ENCODE measurements at places on chromosomes 16 and 17.
A peak's percentile ranks its signal among the peaks of the same experiment; 100 is the strongest.

DNA sequence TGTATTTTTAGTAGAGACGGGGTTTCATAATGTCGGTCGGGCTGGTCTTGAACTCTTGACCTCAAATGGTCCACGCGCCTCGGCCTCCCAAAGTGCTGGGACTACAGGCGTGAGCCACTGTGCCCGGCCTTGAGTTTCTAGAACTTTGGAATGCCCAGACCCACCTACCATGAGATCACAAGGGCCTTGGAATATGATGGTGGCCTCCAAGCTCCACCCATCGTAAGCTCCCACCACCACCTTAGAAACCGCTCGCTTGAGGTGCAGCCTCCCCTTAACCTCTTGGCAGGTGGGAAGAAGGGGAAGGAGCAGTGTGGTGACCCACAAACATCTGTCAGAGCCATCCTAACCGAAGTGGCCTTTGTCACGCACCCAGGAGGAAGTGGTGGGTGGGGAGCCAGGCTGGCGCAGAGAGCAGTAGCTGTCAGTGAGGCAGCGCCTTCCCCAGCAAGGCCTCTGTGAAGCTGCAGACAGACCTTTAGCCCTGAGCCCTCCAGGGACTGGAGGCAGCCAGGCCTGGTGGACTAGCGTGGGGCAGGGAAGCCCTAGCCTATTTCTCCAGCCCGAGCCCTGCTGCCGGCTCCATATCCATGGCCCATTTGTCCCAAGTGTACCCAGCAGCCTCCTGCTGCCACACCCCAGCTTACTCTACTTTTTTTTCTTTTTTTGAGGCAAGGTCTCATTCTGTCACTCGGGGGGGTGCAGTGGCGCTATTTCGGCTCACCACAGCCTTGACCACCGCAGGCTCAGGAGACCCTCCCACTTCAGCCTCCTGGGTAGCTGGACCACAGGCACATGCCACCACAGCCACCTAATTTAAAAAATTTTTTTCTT, 13.1 kb upstream of the SEPHS2 start:
- DNase-seq: no peak

DNA sequence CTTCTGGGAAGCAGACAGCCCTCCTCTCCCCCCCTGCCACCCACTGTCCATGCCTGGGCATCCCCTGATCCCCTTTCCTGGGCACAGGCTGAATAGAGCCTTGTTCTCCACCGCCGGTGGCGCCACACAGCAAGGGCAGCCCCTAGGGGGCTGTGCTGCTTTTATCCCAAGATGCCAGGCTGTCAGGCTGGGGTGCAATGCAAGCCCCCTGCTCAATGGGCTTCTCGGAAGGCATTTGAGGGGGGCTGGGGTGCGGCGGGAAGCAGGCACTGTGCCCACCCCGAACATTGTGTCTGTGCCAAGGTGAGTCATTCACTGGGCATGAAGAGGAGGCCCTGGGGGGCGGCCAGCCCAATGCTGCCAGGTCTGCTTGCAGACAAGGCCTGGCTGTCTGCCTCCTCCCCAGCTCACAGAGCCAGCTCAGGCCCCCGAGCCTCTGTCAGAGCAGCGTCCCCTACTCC, 1.5 kb upstream of the GFAP start:
- peak; percentile 50 for DNase-seq

GRCh38 chr16:86231996-86232350, 278.4 kb upstream of the FOXF1 start:
- DNase-seq: no peak

DNA sequence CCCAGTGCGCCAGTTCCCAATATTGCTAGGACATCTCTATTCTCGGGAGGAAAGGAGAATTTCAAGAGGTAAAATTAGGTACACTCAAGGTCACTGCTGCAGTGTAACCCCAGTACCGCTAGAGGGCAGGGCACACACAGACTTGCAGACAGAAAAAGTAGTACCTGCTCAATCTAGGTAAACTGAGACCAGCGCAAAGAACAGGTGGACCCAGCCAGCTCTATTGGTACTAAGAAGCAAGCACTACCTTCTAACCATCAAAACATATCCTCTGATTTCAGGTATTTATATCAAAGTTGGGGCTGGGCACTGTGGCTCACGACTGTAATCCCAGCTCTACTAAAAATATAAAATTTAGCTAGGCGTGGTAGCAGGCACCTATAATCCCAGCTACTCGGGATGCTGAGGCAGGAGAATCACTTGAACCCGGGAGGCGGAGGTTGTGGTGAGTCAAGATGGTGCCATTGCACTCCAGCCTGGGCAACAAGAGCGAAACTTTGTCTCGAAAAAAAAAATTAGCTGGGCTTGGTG, 3.6 kb upstream of the WDR81 start:
- peak; percentile 71 for DNase-seq

DNA sequence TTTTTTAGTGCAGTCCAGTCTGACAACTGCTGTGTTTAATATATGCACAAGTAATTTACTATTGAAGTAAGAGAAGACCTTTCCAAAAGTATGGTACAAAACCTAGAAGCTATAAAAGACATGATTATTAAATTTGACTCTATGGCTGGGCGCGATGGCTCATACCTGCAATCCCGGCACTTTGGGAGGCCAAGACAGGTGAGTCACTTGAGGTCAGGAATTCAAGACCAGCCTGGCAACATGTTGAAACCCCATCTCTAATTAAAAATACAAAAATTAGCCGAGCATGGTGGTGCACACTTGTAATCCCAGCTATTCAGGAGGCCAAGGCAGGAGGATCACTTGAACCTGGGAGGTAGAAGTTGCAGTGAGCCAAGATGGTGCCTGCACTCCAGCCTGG, 41.4 kb upstream of the VWA3A start:
- DNase-seq: no peak

DNA sequence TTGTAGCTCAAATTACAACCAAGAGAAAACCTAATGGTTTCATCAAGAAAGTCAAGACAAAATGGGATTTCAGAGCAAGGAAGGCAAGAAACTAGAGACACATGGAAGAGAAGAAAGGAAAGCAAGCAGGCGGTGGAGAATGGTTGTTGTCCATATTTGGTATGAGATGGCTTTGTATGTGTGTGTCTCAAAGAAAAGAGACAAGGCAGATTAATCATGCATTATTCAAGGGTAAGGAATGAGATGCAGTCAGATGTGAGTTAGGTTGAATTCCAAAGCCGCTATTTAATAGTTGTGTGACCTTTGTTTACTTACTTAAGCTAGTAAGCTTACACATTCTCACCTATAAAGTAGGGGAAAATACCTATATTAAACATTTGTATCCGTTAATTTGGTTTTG, 1029.6 kb downstream of the CDH11 start:
- peak; percentile 77 for DNase-seq

DNA sequence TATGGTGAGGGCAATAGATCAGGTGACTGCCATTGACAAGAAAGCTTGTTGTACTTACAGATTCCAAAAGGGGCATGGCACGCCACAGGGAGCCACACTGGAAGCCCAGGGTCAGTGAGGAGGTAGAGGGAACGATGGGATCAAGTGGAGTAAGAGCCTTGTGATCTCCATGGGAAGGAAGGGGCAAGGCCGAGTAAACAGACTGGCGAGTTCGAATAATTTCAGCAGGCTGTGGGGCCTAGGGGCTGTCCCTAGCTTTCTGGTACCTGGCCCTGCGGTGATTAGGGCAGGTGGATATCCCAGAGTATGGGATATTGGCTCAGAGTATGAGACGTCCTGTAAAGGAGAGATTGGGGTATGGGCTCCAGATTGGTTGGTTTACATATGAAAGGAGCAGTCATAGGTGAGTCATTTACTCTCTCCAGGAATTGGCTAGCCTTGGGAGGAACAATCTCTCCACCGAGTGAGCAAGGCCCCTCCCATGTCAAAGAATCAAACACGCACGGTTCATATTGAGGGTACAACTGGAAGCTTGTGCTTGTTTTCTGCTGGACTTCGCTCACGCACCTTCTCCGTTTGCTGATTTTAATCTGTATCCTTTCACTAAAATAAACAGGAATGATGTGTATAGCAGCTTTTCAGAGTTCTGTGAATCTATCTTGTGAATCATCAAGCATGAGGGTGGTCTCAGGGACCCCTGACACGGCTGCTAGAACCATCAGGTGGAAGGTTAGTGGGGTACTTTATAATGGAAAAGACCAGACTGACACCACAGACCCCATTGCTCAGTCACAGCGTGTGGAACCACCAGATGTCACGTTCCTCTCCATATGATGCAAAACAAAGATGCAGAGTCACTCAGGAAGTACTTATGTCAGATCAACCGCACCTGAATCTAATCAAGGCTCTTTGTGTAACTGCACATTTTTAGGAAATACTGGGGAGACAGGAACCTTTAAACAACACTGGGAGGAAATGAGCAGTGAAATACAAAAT, 27.9 kb downstream of the GABARAPL2 start:
- peak; percentile 46 for DNase-seq

GRCh38 chr17:34367486-34368195, 4.6 kb upstream of the CCL1 start:
- no peak for DNase-seq

GRCh38 chr17:45430738-45431530, 1.7 kb downstream of the ARHGAP27 start:
- DNase-seq: no peak

DNA sequence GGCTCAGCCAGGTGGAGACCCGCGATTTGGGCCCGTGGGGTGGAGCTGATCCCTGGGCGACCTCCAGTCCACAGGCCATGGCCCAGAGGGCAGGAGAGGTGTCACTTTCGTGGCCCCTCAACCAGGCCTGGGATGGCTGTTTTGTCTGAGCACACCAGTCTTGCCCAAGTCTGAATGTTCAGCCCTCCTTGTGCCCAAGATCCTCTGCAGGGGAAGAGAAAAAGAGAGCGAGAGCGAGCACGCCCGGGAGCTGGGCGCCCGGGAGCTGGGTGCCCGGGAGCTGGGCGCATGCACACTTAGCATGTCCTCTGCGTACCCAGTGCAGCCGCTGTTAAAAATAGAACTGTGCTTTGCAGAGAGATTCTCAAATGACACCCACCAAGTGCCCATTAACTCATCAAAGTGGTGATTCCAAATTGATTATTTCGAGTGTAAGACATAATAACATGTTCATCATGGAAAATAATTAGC, 403.3 kb upstream of the TNRC6C start:
- no peak for DNase-seq

DNA sequence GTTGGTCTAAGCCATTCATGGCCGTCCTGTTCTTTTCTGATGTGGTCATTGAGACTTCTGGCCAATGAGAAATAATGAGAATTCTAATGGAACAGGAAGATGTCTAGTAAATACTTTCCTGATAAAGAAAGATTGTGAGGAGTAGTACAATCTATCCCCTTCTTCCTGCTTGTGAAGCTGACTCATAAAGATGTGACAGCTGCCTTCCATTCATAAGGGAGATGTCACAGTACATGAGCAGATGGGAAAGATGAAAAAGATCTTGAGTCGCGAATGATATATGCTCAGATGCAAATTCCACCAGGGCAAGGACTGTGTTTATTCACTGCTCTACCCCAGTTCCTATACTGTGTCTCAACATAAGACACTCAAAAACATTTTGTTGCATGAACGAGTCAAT, 111.7 kb upstream of the FOXF1 start:
- DNase-seq: peak; percentile 67

DNA sequence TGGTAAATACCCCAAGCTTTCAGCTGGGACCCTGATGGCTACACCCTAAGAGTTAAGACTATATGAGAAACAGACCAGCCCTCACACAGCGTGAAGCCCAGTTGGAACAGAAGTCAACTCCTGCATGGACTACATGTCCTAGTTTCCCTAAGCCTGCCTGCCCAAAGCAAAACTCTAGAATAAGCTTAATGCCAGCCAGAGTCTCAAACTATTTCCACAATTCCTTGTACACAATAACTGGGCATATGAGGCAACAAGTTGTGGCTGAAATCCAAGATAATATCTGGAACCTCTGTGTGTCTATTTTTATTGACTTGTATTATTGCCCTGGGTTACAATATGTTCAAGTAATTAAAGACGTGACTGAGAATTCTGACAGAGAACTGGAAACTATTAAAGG, 19.4 kb downstream of the MYH10 start:
- peak; percentile 82 for DNase-seq

DNA sequence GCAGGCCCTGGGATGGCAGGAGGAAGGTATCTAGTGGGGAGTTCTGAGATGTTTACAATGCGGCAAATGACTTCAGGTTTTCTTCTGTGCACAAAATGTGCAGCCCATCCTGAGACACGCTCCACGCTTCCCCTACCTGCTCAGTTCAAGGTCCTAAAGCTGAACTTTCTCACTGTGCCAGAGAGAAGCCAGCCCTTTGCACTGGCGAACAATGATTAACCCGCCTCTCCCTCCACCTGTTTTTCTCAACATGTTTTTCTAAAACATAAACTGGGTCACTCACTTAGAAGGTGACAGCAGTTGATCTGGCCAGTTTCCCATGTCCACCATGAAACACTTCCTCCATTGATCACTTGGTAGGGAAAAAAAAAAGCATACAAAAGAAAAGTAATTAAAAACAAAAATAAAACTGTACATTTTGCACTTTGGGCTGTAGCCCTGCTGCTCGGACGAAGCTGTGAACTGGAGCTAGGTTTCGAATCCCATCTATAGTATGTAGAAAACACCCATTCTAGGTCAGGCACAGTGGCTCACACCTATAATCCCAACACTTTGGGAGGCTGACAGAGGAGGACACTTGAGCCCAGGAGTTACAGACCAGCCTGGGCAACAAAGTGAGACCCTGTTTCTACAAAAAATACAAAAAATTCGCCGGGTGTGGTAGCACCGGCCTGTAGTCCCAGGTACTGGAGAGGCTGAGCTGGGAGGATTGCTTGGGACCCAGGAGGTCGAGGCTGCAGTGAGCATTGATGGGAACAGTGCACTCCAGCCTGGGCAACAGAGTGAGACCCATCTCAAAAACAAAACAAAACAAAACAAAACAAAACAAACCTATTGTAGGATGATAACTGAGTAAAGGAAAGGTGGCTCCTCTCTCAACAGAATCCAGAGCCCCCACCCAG, 6.1 kb upstream of the G6PC1 start:
- no peak for DNase-seq

- no peak for DNase-seq
Measured at GRCh38 chr17:14488958-14489550, 188.2 kb downstream of the HS3ST3B1 start.

GRCh38 chr16:24493821-24494220, 45.5 kb upstream of the RBBP6 start:
- no peak for DNase-seq

DNA sequence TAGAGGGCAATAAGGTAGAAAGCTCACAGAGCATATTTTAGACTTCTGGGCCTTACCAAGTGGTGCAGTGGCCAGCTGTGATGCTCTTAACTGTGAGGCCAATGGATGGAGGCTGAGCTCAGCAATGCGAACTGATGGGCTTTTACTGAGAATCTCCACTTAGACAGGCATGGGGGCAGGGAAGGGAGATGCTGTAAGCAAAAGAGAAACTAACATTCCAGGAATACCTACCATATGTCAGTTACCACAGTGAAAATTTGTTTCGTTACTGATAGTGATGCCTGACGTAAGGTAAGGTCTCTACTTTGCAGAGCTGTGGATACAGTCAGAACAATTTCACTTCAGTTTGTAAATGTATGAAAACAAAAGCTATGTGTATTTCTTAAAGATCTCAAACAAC, 250.6 kb upstream of the ZFHX3 start:
- peak; percentile 27 for DNase-seq
